ENCODE measurements at places on chromosomes 3 and 15.
A peak's percentile ranks its signal among the peaks of the same experiment; 100 is the strongest.

- no peak for DNase-seq
Observed at GRCh38 chr3:34367521-34367920, 569.1 kb downstream of the PDCD6IP start.

DNA sequence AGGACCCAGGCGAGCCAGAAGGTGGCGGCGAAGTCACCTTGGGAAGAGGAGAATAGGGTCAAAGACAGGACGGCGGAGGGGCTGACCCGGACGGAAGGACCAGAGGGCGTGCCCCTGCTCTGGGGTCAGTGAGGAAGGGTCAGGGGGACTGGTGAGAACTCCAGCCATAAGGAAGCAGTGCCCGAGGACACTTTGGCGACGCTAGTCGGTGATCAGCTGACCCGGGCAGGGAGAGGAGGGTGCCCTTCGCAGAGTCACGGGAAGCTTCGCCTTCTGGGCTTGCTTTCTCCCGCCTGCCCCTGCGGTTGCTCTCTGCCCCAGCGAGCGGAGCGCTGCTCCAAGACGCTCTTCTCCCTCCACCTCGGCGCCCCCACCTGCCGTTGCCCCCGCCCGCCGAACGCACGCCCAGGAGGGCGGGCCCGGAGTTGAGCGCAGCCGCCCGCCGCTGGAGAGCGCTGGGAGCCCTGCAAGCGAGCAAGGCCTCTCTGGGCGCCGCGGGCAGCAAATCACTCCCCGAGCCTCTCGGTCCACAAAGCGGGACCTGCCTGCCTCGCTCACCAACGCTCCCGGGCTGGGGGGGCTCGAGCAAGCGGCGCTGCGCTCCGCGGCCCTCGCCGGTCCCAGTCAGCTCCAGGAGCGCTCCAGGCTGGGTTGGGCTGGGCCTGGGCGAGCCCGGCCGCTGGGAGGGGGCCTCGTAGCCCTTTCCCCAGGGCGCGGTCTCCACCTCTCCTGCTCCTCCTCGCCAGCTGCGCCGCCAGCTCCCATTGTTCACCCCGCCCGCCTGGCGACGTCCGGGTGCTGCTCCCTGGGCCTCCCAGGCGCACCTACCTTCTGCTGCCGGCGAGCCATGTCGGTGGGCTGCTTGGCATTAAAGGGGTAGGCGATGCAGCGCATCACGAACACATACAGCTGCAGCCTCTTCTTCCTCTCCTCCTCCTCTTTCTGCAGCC lies 1.2 kb downstream of the CADPS start:
- no peak for DNase-seq

- DNase-seq, result no peak
Observed at GRCh38 chr3:177367788-177368187, 170.5 kb upstream of the TBL1XR1 start.

GRCh38 chr3:126910231-126910630 lies 72.7 kb upstream of the PLXNA1 start:
- no peak for DNase-seq

DNA sequence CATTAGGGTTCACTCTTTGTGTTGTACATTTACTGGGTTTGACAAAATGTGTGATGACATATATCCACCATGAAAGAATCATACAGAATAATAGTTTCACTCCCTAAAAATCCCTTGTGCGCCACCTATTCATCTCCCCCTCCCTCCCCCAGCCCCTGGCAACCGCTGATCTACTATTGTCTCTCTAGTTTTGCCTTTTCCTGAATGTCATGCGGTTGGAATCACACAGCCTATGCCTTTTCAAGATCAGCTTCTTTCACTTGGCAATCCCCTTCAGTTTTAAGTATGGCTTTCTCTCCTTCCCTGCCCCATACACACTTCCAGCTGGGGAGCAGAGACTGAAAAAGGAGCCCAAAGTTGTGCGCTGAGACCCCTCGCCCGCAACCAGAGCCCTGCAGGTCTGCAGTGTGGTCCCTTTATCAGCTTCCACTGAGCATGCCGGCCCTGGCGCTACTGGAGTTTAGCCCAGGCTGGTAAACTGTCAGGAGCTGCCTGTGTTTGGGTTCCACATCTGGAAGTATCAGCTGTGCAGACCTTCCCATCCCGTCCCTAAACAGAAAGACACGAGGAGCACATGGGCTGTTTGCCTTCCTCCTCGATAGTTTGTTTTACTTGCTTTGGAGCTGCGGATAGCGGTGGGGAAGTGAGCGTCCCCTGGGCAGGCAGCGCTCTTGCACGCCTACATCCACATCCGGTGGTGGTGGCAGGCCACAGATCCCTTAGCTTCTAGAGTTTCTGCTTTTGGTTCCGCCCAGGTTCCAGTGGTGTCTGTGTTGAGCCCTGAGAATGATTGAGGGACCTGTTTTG lies 12.3 kb downstream of the BOC start:
- no peak for DNase-seq

GRCh38 chr3:40524568-40525285 lies at the start of gene ZNF621:
Gene ZNF621 (plus strand): TSS chr3:40524960. CDS start chr3:40525841, 881 bp downstream.
- peak; percentile 62 for DNase-seq

DNA sequence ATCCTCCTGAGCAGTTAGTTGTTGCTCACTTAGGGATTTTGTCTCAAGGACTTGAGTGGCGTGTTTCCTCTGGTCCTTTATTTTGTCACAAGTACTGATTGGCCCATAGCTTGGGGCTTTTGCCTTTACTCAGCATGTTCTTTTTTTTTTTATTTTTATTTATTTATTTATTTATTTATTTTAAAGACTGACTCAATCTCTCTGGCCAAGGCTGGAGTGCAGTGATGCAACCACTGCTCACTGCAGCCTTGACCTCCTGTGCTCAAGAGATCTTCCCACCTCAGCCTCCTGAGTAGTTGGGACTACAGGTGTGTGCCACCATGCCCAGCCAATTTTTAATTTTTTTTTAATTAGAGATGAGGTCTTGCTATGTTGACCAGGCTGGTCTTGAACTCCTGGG lies 223.9 kb upstream of the TPM1 start:
- DNase-seq, result no peak

DNA sequence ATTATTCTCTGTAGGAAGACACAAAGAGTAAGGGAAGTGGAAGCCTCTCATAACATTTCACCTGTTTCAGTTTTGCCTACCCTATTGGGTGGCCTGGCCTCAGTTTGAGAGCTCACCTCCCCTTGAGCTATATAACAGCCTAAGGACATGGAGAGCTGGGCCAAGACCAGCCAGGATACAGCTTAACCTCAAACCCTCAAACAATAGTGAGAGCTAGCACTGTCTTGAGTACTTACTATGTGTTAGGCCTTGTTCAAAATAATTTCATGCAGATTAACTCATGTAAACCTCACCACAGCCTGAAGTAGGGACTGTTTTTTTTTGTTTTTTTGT lies 15.0 kb upstream of the TBL1XR1 start:
- no peak for DNase-seq

GRCh38 chr3:146033950-146034349 lies 127.0 kb downstream of the PLOD2 start:
- no peak for DNase-seq

DNA sequence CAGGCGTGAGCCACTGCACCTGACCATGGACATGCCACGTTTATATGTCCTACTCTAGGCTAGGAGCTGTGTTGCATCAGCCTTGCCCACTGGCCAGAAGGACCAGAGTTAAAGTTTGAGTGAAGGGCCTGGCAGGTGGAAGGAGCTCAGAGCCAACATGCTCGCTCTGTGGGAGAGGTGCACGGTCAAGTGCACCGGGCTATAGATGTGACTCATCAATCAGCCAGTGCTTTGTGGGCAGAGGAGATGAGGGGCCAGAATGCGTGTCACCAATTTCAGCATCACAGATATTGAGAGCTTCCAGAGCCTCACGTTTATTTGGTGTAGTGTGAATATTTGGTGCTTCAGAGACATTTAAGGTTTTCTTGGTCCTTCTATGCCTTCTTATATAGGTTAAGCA lies 137.3 kb upstream of the KBTBD8 start:
- DNase-seq, result no peak

GRCh38 chr3:197881270-197881969 lies 68.6 kb upstream of the RPL35A start:
- DNase-seq, result no peak

GRCh38 chr3:168532135-168532534 lies 436.4 kb upstream of the GOLIM4 start:
- DNase-seq, result no peak

- no peak for DNase-seq
Observed at GRCh38 chr15:44231842-44232241, 36.8 kb upstream of the FRMD5 start.

- DNase-seq, result no peak
Observed at GRCh38 chr3:149280671-149281349, 52.6 kb downstream of the TM4SF18 start.

DNA sequence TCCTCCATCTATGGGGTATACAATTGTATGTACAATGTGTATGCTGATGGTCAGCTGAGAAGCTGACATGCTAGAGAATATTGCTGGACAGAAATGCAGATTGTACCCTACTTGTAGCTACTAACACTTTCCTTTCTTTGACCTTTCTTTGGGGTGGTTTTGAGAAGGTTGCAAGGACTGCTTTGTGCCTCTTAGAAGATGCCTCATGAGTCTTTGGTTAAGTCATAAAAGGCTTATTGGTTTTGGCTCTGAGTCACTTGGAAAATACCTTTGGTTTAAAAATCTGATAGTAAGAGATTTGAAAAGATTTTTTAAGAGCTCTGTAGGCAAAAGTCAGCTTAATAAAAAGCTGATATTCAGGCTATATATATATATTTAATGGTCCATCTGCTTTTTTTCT lies 71.5 kb downstream of the ZMAT3 start:
- DNase-seq, result no peak

DNA sequence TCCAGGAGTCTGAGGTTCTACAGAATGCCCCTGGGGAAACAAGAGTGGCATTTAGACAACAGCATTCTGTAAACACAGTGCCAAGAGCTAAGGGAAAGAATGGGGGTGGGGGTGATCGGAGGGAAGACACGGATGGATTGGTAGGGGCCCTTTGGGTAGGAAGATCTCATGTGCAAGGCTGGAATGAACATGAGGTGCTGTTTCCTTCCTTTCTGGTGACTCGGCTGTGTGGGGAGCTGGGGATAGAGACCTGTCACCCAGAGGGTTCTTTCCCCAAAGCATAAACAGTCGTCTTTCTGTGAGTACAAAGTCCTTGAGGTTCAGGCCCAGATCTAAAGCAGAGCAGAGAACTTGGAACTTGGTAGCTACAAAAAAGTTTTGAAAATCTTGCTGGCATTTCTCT lies 11.7 kb downstream of the TPM1 start:
- DNase-seq, result no peak

All from NCI-H1048 (cell line).